ENCODE measurements at places on chromosomes 6 and 20.
A peak's percentile ranks its signal among the peaks of the same experiment; 100 is the strongest.

DNA sequence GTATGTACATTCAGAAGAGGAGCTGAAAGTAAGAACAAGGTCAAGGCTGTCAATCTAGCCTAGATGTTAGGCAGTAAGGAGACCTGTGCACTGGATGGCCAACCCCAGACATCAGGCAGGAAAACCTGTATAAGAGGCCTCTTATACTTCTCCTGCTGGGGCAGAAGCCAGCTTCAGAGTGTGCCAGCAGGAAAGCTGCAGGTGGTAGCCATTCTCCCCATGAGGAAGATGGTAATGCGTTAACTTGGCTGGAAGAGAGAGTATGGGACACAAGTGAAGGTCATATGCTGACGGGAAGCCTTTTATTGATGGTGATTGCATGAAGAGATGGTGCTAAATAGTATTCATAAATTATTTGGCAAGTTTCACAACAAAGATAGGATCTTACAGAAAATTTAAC is 20.6 kb downstream of the NHLRC1 start:
- no peak for DNase-seq

- DNase-seq: no peak
Measured at GRCh38 chr20:47239719-47240067, 116.8 kb downstream of the ZMYND8 start.

DNA sequence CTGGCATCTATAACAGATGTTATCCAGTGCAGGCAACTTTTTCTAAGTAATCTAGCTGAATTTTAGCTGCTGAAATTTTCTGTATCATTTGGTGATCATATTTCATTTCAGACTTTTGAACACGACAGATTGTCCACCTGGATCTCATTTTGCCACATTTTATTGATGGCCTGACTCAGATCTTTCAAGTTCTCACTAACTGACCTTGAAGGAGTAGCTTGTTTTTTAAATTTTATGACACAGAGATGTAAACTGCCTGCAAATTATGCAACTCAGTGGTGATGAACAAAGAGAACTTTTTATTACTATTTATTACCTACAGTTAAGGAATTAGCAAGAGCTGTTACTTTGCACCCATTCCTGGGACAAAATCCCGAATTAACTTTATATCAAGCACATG is 366.4 kb downstream of the PAX1 start:
- no peak for DNase-seq

DNA sequence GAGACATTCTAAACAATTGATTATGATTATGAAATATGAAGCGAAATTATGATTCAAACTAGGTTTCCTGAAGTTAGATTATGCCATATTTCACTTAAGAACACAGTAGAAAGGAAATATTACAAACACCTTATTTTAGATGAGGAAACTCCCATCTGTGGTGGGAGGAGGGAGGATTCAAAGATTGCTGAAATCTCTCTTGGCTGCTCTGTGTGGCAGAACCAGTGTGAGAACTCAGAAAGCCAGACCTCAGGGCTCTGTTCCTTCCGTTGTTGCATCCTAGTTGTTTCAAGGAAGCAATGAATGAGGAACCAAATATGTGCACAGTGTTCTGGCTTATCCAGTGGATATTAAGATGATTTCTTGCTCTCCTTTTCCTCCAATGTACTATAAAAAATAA is 2.1 kb downstream of the TAAR5 start:
- DNase-seq: no peak

DNA sequence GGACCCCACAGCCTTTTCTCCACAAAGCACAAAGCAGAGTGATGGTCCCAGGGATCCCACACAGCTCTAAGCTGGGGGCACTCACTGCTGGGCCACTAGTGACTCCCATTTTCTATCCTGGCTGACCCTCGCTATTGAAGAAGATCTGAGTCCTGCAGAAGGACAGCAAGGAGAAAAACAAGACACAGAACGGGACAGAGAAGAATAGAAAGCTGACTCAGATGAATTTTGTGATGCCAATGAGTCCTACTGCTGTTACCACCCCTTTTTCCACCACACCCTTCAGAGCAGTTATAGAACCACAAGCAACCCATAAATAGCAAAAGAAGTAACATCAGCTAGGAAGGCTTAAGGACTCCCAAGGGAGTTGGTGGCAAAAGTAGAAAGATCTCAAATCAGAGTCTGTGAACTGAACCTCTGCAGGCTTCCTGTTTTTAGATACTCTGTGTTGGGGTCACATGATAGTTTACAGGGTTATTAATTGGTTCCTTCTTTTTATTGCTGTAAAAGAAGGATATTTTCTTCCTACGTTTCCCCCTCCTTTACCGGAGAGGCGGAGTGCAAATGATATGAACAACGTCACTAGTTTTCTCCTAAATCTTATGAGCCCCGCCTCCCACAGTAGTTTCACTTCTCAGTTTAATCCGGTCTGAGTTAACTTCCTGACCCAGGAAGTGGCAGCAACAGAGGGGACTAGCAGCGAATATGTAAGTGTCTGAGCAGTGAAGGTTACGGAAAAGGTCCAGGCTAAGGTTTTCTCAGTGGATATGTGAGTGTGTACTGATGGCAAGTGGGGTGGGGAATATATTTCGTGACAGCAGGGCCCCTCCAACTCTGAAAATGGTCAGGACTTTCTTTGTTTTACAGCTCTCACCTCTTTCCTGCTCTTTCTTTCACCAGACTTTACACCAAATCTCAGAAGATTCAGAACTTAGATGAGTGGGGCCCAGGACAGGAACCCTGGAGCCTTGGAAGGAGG is at the start of gene TRIM38:
TSS of gene TRIM38 (plus strand) at position 654 of the 979 bp plus-strand sequence. CDS start 3,721 bp downstream, outside the sequence.
- DNase-seq: peak; percentile 70

DNA sequence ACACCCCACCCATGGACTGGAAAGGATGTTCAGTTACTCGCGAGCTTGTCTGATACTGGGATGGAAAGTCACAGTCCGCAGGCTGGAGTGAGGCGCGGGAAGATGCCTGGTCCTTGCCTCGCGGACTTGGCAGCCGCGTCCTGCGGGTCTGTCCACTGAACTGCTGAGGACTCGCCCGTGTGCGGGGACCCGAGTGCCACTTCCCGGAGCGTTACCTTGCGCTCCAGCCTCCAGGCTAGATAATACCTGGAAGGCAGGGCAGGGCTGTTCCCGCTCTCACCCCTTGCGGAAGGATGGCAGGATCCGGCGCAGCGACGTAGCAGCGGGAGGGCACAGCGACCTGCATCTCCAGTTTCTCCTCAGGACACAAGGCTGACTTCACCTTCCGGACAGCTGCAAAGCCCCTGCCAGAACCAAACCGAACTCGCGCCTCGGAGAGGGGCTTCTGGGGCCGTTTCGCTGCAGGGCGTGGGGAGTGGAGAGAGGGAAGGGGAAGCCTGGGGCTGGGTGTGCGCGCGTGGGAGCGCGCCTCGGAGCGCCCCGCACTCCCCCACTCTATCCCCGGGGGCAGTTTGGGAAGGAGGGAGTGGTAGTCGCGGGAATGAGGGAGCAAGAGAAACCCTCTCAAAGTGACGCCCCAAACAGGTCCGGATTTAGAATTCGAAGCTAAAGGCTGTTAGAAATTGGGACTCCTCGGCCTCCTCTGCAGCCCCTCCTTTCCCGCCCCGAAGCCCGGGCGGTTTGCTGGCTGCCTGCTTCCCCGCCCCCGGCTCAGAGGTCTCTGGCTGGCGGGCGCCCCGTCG is at the start of gene KCNQ5:
TSS of gene KCNQ5 (plus strand) at position 774 of the 803 bp plus-strand sequence.
- DNase-seq: no peak

GRCh38 chr20:9492067-9492466 is 22.3 kb upstream of the LAMP5 start:
- DNase-seq: no peak

DNA sequence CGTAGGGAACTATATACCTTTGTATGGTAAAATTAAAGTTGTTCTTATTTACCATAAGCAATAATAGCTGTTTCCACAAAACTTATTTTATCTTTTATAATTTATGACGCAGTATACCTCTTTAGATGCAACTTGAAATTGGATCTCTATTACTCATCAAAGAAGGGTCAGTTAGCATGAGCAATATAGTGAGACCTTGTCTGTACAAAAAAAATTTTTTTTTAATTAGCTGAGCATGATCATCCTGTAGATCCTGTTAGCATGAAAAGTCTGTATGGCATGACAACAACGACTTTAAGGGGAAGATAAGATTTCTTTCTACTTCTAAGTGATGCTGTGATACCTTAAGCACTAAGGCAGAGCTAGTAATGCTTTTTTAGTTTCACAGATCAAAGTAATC is 5.9 kb downstream of the ALDH5A1 start:
- no peak for DNase-seq

DNA sequence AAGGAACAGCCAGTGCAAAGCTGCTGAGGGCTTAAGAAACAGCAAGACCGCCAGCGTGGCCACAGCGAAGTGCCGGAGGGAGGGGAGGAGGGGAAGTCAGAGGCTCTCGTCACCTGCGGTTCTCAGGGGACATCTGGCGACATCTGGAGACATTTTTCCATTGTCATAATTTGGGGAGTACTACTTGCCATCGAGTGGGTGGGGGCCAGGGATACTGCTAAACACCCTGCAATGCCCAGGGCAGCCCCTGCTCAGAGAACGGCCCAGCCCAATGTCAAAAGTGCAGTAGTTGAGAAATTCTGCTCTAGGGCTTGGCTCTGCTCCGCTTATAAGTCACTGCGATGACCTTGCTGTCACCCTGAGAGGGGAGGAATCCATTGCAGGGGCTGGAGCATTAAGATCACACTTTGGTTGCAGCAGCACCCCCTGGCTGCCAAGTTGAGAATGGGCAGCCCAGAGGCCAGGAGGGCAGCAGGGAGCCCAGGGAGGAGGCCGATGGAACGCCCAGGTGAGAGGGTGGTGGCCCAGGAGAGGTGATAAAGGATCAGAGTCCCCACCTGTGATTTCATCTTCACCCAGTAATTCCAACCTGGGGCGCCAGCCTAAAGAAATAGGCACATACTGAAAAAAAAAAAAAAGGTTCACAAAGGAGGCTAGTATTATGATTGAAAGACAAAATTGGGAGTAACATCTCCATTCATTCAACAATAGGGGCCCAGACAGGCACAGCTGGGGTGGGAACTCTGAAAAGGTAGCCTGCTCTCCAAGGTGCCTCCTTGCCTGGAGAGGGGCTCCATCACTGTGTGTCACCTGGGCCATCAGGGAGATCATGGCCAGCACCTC is 218.2 kb downstream of the BMP7 start:
- DNase-seq: no peak

DNA sequence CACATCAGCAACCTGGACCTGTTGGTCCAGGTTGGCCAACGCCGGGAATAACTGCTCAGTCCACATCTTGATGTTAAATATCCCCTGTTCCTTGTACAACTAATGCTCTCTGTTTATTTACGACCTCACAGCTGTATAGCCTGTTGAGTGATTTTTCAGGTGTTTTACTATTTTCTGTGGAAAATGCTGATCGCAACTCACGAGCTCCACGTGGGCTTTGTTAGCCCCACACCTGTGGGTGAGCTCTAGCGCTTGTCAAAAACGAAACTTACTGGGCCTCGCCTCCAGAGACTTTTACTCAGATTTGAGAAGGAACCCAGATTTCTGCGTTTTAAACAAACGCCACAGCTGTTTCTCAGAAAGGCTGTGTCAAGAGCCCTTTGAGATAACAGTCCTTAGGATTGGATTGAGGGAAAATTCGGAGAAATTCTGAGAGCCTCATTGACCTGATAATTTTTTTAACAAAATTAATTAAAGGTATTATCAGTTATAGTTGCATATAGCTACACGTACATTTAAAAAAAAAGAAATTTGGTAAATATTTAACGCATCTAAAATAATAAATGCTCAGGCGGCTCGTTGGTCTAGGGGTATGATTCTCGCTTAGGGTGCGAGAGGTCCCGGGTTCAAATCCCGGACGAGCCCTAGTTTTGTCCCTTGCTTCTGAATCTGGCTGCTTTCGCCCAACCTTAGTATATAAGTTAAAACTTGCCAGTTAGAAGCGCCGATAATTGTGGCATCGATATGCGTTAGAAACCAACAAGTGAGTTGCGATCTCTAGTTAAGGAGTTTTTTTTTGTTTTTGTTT is 16.7 kb downstream of the HMGN4 start:
- DNase-seq: peak; percentile 44

- no peak for DNase-seq
Measured at GRCh38 chr6:148074291-148074690, 268.3 kb upstream of the SASH1 start.

GRCh38 chr20:24991897-24992486 is 559 bp downstream of the APMAP start:
- no peak for DNase-seq

DNA sequence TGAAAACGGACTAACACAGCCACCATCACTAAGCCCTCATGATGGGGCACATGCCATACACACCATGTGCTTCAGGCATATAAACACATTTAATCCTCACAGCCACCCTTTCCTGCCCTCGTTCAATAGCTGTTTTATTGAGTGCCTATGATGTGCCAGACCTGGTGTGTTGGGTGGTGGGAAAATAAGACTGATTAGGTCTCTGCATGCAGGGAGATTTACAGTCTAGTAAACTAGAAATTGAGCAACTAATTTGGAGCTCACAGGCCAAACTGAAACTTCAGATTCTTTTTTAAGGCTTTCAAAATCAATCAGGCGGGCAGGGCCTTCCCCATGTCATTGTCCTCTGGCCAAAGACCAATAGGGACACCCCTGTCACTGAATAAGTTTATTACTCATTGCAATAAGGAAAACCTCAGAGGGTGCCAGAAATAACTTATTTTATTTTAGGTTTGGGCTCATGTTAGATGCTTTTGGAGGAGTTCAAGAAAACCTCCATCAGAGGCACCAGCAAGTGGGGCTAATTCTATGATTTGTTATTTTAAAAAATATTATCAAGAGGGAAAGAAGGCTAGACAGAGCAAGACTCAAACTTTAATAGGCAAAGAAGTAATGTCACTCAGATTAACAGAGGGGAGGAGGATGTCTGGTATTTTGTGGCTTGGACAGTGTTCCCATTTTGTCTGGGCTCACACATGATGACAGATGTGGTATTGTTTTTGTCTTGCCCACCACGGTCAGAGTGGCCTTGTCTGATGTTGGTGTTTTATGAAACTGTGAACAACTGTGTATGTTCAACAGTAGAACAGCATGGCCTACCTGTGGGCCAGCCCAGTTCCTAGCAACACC is 12.0 kb downstream of the ZFP64 start:
- DNase-seq: no peak

DNA sequence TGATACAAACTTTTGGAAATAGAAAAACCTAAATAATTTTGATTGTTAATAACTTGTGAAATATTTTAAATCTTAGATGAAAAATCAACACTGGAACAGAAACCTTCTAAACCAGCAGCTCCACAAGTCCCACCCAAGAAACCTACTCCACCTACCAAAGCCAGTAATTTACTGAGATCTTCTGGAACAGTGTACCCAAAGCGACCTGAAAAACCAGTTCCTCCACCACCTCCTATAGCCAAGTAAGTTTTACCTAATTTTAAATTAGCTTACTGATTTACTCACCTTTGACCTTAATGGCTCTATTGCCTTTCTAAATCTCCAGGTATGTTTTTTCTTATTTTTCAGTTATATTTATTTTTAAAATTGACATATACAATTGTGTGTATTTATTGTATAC is 102.6 kb upstream of the ADGRF4 start:
- DNase-seq: no peak

DNA sequence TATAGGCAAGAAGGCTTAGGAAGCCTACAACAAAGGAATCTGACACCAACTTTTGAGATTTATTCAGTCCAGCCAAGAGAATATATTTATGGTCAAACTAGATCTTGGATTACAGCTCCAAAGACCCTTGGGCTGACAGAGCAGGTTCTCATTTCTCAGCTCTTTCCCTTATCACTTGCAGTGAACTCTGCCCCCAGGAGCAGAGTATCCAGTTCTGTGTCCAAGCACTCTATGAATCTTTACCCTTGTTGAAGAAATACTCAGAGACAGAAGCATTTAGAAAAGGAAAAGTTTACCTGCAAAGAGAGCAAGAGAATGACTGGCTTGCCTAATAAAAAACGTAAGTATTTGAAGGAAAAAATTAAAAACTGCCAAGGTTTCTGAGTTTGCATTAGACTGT is 190.5 kb downstream of the SLC16A10 start:
- no peak for DNase-seq

- DNase-seq: no peak
Measured at GRCh38 chr6:48904809-48905208, 558.2 kb downstream of the MMUT start.

Data from T follicular helper cell (primary cell).